ENCODE measurements at places on chromosomes 16 and 17.

GRCh38 chr16:17327664-17328335 is 143.0 kb downstream of the XYLT1 start:
- no peak for DNase-seq

GRCh38 chr17:31211352-31212012 is 85.6 kb downstream of the OMG start:
- DNase-seq, result no peak

GRCh38 chr17:17783825-17784656 is 52.7 kb downstream of the SREBF1 start:
- no peak for DNase-seq

GRCh38 chr17:16924696-16925440 is 47.0 kb downstream of the TNFRSF13B start:
- DNase-seq, result no peak

DNA sequence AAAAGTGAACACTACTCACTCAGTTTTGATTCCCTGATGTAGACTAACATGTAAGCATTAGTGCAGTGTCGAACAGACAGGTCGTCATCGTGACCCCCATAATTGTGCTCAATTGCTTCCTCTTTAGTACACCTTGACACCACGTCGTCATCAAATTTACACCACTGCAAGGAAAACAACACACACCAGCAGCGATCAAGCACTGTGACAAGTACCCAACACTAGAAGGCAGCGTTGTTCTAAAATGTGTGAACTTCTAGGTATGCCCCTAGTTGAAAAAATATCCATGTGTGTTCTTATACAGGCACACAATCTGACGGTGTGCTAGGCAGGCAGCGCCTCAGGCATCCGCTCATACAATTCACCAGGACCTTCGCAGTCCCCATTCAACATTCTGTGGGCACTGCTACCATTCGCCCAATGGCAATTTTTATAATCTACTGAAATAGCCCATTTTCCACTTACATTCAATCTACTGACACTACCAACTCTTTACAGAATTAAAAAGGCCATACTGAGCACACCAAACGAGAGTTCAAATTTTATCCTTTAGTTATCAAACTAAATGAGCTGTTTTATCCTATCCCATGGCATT is 23.1 kb downstream of the LITAFD start:
- DNase-seq, result no peak

GRCh38 chr16:64397042-64397441 is 724.8 kb downstream of the CDH11 start:
- DNase-seq, result no peak

- DNase-seq, result no peak
Measured at GRCh38 chr17:20189302-20189701, 180.1 kb downstream of the SPECC1 start.

DNA sequence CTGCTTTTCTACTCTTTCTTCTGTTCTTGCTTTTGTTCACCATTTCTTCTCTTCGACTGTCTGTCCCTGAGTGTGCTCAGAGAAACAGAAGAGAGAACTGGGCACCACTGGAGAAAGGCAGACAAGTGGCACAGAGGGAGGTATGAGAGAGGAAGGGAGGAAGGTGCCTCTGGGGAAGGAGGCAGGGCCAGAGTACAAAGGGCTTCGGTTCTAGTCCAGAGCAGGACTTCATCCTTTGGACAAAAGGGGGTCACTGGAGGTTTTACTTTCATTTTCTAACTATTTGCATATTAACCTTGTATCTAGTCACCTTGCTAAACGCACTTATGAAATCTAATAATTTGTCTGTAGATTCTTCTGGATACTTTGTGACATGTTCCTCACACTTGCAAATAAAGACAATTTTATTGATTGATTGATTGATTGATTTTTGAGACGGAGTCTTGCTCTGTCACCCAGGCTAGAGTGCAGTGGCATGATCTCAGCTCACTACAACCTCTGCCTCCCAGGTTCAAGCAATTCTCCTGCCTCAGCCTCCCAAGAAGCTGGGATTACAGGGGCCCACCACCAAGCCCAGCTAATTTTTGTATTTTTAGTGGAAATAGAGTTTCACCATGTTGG is 13.5 kb downstream of the ITGB4 start:
- DNase-seq, result no peak

DNA sequence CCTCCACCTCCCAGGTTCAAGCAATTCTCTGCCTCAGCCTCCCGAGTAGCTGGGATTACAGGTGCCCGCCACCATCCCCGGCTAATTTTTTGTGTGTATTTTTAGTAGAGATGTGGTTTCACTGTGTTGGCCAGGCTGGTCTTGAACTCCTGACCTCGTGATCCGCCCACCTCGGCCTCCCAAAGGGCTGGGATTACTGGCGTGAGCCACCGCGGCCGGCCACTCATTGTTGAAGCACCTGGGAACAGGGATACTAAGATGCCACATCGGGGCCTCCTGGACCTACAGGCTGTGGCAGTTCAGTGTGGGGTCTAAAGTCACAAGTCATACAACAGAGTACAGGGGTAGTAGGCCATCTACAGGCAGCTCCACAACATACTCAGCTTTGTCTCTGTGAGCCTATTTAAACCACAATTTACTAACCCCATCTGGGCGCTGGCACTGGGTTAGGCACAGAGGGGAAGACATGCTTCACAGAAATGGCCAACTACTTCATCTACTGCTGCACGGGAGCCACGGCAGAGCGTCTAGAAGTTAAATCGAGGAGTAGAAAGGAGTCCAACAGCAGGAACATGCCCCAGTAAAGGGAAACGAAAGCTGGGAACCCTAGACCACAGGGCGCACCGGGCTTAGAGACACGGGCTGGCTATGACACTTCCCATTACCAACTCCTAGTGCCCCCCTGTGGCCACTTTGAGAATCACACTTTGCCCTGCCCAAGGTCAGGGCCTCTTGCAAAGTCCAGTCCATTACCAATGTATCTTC is 4.3 kb downstream of the VAMP2 start:
- peak; percentile 94 for DNase-seq

- no peak for DNase-seq
Measured at GRCh38 chr17:57357392-57357784, 101.1 kb downstream of the MSI2 start.

DNA sequence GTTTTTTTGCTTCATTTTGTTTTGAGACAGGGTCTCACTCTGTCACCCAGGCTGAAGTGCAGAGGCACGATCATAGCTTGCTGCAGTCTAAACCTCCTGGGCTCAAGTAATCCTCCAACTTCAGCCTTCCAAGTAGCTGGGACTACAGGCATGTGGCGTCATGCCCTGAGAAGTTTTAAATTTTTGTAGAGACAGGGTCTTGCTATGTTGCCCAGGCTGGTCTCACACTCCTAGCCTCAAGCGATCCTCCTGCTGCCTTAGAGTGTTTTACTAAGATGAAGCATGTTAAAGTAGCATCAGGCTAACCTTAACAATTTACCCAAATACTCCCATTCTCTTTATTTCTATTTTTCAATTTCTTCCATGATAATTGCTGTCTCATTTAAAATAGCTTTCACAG is 49.2 kb upstream of the CACNG3 start:
- DNase-seq, result no peak

- peak; percentile 41 for DNase-seq
Measured at GRCh38 chr16:67399218-67399733, 6.0 kb upstream of the TPPP3 start.

DNA sequence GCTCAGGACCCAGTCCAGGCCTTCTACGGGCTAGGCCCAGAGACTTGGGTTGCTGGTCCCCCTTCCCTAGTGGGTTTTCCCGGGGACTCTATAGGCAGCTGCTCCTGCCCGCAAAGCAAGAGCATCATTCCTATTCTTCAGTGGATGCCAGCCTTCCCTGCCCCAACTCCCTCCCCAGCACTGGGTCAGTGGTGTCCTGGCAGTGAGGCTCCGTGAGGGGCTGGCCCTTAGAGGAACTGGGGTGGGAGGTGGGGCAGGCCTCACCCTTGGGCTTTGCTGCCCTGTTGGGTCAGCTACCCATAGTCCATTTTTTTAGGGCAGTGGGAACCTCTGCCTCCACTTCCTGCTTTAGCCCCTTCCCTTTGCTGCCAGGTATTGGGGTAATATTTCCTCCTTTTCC is 7.9 kb upstream of the PLEKHG4 start:
- no peak for DNase-seq

GRCh38 chr17:44829523-44830358 is at the start of gene GJC1:
TSS of gene GJC1 (minus strand) at chr17:44830287. CDS start at chr17:44805817, 24,470 bp downstream.
- peak; percentile 21 for DNase-seq
